Vagina (tissue), 2 donors: ENCODE measurements at places on chromosomes 1 and 21.
A peak's percentile ranks its signal among the peaks of the same experiment; 100 is the strongest.

DNA sequence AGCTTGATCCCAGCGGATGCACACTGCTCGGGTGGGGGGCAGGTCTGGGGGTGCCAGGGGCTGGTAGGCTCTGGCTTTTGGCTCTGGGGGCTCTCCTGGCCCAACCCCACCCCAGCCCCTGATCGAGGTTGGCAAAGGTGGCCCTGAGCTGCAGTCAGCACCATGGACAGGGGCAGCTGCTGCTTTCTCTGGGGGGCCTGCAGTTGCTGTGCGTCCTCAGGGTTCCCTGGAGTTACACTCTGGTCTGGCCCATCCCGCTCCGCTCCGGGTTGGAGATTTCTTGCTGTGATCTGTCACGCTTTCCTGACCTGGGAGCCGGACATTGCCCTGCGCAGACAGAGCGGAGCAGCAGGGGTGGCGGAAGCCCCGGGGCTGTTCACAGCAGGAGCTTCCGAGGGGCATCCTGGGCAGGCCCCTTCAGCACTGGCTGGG, 8.0 kb upstream of the PLCH2 start:
- DNase-seq: no peak

DNA sequence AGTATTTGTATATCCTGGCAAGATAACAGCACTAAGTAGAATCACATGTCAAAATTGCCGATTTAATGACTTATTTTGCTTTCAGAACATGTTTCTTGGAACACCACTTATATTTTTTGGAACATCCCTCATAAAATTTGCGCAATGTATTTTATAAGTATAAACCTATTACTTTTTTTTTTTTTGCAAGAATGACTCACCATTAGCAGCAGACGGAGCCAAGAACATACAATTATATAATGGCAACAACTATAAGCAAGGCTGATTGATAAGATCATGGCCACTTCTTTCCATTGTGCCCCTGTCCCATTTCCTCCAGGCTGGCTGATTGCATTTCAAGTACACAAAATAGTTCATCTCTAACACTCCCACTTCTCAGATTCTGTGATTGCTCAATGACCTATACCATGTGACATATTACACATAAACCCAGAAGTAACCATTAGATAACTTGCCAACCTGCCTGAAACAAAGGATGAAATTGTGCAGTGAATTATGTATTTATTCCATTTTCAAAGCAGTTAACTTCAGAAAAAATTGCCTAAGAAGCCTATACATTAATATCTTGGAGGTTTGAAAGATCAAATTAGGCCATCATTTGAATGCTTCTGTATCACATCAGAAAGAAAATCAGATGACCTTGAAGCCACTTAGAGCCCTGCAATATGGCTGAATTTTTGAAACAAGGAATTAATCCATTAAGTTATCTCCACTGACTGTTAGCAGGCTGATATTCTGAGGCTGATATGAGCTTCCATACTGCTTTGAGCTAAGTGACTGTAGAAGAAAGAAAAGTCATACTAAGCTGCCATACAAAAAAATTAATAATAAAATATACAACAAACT, 77.8 kb upstream of the PRMT6 start:
- DNase-seq: no peak

DNA sequence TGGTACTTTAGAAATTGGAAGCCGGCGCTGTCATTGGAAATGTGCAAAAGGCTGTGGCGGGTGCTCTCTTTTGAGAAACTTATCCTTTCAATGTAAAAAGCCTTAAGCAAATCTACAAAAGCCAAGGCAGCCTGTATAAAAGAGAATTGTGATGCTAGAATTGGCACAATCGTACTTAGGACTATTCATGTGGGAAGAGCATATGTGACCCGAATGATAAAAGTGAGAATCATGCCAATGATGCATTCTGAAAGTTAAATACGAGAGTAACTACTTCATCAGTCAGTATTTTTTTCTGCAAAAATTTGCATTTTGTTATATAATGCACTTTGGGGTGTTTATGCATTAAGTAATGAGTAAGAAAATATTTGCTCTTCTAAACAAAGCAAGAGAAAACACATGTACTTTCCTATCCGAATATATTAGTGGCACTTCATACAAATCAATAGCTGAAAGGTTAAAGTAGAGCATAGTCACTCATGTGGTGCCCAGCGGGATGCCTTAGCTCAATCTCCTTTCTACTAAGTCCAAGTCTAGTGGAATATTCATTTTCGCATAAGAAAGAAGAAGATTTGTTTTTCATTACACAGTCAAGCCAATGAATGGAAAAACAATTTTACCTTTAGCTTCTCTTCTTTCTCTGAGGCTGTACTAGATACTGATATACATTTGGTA, 1256.6 kb upstream of the B3GALT2 start:
- DNase-seq: no peak

DNA sequence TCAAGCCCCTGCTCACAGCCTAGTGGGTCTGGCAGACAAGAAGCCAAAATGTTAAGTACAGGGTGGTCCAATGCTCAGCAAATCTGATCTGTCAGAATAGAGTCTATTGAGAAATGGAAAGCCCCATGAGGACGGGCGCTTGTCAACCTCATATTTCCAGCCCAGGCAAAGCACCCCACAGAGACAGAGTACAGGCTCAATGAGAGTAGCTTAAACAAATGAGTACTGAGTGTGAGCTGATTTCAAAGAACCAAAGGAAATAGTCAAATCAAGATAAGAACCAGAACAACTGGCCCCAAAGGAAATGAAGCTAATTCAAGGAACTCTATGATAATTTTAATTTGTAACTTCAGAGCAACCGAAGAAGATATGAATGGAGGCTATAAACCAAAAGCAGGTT, 44.6 kb upstream of the SLC30A1 start:
- no peak for DNase-seq

DNA sequence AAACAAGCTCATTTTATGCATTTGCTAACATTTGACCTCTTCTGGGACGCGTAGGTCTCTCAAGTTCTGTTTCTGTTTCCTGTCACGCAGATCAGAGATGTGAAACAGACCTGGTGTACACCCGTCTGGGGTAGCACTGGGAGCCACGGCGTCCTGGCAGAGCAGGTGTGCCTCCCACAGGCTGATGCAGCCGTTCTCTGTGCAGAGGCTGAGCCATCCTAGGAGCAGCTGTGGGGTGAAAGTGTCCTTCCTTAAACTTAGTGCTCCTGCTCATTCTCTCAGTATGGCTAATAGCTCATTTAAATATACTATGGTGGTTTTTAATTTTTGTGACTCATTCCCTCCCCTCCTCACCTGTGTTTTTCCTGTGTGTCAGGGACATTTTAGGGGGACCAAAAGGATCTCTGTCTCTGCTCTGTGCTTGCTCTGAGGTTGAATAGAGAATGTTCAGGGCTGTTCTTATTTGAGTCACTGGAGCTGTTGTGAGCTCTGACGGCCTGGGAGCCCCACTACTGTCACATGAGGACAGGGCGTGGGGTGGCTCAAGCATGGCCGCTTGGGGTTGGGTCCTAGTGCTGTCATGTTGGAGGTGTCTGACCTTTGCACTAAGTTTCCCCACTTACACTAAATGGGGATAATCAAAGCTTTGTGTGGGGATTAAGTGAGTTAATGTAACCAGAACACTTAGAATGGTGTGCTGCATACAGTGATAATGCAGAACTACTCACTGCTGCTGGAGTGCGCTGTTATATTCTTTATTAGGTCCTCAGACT, 43.0 kb downstream of the GALNT2 start:
- no peak for DNase-seq

DNA sequence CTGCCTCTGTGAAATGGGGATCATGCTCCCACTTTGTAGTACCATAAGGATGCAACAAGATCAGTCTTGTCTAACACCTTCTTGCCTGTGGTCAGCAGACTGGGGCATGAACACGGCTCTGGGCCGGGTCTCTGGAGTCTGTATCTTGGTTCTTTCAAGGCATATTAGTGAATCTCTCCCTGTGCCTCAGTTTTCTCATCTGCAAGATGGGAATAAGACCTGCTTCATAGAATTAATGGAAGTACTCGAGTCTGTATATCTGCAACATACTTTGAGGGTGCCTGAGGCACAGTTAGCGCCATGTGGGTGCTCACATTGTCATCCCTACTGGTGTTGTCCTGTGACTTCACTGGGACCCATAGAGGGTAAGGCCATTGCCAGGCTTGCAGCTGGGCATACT, 84.6 kb downstream of the IGSF21 start:
- DNase-seq: no peak

DNA sequence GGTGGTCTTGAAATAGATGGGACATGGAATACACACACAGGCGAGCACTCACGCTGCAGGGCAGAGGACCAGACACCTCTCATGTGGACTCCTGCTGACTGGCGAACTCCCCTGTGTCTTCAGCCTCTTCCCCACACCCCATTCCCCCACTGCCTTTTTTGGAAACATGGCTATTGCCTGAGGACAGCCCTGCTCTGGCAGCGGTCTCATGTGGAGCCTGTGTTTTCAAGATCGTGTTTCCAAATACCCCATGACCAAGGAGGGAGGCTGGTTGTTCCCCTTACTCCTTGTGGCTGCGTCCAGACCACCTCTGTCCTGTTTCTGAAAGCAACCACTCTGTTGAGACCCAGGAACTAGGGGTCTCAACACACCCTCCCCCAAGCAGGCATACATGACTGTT, 119.4 kb downstream of the C1orf94 start:
- DNase-seq: no peak

- DNase-seq: no peak
These were observed 14.4 kb downstream of the RALGPS2 start for GRCh38 chr1:178739285-178740045.

- DNase-seq: no peak
These were observed 234.1 kb downstream of the NFIA start for GRCh38 chr1:61316493-61316892.

GRCh38 chr1:201153474-201154388, 543 bp downstream of the TMEM9 start:
- no peak for DNase-seq

GRCh38 chr1:215040190-215040589, 42.3 kb upstream of the KCNK2 start:
- no peak for DNase-seq

GRCh38 chr1:206892351-206892984, 4.8 kb upstream of the IL24 start:
- no peak for DNase-seq

GRCh38 chr1:68449901-68450300, at the start of gene RPE65:
TSS of gene RPE65 (minus strand) at chr1:68449954. CDS start at chr1:68449905, 49 bp downstream.
- no peak for DNase-seq

- peak; percentile 65 for DNase-seq
These were observed 19.8 kb downstream of the TOMM20 start for GRCh38 chr1:235108876-235109275.

DNA sequence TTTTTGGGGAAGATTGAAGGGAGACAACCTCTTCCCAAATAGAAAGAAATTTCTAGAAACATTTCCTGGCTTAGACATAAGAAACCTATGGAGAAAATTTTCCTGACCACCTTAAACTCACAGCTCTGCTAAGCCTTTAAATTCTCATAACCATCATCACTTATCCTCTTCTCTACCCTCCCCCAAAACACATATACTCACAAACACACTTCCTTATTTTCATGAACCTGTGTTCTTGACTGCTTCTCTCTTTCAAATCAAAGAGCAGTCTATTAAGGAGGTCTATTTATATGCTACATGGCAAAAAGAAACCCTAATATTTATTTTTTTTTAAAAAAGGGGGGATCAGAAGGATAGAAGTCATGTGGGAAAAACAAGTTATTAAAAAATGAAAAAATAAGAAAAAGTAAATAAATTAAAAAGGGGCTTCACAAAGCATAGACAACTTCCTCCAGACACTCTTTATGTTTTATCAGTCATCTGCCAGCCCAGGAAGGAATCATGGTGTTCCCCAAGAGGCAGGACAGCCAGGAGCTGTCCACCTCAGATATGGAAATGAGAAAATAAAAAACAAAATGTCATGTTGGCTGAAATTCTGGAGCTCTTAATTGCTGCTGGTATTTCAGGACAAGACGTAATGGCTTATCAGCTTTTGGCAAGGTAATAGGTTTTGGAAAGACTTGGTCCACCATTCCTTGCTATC, 12.8 kb upstream of the RGS2 start:
- DNase-seq: no peak

DNA sequence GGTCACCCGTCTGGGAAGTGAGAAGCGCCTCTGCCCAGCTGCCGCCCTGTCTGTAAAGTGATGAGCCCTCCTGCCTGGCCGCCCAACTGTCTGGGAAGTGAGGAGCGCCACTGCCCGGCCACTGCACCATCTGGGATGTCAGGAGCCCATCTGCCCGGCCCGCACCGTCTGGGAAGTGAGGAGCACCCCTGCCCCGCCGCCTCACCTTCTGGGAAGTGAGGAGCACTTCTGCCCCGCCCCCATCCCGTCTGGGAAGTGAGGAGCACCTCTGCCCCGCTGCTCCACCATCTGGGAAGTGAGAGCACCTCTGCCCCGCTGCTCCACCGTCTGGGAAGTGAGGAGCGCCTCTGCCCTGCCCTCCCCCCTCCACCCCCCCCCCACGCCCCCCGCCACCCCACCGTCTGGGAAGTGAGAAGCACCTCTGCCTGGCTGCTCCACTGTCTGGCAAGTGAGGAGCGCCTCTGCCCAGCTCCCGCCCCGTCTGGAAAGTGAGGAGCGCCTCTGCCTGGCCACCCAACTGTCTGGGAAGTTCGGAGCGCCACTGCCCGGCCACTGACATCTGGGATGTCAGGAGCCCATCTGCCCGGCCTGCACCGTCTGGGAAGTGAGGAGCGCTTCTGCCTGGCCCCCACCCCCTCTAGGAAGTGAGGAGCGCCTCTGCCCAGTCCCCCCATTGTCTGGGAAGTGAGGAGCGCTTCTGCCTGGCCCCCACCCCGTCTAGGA, 4.5 kb upstream of the ZZZ3 start:
- DNase-seq: no peak

DNA sequence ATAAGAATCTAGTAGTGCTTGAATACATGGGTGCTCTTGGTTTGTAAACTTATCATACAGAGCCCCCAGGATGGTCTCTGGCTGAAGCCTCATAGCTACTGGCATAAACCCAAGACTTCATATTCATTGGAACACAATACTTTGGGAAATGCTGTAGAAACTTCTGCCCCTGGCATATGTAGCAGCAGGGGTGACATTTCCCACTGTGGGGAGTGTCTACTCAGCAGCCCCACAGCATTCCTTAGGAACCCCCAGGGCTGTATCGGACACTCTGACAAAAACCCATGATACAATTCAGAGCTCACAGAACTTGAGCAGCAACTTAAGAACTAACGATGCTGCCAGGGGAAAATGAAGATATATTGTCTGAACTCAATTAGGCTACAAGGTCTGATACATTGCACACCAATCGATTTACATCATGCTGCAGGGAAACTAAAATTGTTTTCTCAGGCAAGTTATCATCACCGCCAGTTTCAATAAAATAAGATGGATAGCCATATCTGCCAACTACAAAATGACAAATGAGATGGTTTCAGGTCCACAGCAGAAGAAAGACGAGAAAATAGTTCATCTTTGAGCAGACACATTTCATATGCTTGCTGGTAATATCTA, 181.1 kb upstream of the GREM2 start:
- DNase-seq: no peak

- DNase-seq: no peak
These were observed 132.4 kb upstream of the KLHDC7A start for GRCh38 chr1:18348354-18348753.
